Activated T-helper 1 cell treated with Interleukin-2 at 50 U/mL for 16 hours (primary cell): ENCODE measurements at places on chromosomes 1 and 21.
A peak's percentile ranks its signal among the peaks of the same experiment; 100 is the strongest.

DNA sequence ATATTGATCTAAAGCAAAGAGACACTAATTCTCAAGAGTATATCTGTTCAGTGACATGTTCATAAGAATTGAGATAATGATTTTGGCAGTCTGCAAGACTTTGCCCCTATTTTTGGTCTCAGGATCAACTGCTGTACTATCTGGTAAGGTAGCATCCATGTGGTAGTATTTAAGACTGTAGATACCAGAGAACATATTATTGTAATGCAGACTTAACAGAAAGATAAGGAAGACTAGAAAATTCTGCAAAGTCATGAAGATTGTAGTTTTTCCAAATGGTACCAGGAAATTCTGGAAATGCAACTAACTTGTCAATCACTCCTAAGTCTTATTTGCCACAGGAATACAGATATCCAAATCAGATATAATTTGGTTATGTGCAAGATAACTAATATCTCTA, 35.1 kb downstream of the RNF2 start:
- no peak for DNase-seq

DNA sequence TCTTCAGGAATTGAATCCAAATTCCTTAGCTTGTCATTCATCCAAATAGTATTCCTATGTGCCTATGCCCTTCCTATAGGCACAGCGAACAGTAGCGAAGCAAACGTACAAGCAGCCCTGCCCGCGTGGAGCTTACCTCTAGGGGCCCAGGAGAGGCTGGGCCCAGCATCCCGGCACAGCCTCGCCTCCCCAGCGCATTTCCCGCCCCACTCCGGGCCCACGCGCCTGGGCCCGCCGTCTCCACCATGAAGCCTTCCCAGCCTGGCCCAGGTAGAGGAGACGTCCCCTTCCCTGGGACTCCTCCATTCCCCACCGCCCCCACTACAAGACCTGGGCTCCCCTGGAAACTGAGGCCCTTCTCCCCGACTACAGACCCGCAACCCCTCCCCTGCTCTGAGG, 245 bp upstream of the TMEM269 start:
- no peak for DNase-seq

DNA sequence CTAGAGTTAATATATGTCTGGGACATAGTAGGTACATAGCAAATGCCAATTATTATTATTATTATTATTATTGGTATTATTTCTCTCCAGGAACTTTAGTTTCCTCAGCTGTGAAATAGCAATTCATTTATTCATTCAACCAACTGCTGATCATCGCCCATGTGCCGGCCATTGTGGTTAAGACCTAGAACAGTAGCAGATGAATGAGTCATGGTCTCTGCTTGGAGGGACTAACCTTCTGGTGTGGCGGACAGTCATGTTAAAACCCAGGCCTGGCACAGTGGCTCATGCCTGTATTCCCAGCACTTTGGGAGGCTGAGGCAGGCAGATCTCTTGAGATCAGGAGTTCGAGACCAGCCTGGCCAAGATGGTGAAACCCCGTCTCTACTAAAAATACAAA, 23.8 kb upstream of the LDLRAP1 start:
- no peak for DNase-seq

- no peak for DNase-seq
Measured at GRCh38 chr1:47367651-47368050, 34.1 kb downstream of the CMPK1 start.

GRCh38 chr1:203453616-203454015, 22.0 kb upstream of the PRELP start:
- DNase-seq = no peak

GRCh38 chr1:99650030-99650429, 4.1 kb downstream of the PALMD start:
- no peak for DNase-seq

GRCh38 chr21:45488931-45489721, 53.1 kb downstream of the SLC19A1 start:
- no peak for DNase-seq

- DNase-seq = no peak
Measured at GRCh38 chr21:30628109-30628508, 6.9 kb upstream of the KRTAP20-2 start.

DNA sequence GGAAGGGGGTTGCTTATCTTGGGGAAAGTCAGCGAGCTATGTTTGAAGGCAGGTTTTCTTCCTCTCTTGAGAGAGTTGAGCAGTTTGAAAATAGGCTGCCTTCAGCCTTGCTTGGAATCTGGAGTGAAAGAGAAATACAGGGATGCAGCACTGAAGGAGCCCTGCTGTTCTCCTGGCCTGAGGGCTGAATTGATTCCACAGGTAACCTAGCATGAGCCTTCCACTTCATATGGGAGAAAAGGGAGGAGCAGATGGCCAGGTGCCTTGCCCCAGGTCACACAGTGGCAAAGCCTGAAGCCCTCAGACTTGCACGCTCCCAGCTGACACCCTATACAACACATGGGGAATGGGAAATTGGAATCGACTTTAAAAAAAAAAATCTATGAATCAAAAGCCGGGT, 88.0 kb upstream of the WLS start:
- DNase-seq = no peak

DNA sequence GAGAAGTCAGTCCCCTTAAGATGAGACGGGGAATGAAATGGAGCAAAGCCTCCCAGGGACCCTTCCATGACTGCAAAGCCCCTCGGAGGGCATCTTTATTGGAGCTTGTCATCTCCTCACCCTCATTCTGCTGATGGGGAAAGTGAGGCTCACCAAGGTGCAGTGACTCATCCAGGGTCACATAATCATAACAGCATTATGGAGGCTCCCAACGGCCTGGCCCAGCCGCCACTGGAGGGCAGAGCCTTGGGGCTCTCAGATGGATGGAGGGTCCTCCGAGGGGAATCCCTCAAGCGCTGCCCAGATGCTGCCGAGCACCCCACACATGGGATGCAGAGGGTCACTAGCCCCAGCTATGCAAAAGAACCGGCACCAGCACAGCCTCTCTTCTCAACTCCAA, 18.9 kb downstream of the IFFO2 start:
- no peak for DNase-seq

- DNase-seq = no peak
Measured at GRCh38 chr21:45570826-45571601, 28.8 kb upstream of the SLC19A1 start.

DNA sequence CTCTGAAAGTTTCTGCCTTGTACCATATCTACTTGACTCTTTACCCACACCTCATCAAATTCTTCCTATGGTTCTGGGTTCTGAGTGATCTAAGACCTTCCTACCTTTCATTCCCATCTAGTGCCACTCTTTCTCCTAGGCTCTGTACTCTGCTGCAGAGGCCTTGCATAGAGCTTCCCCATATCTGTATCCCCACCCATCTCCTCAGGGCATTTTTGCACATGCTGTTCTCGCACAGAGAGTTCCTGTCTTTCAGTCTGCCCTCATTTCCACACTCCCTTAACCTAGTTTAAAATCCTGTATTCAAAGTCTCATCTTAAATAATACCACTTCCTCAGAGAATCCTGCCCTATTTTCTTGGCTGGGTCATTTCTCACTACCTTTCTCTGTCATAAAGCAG, 114.8 kb downstream of the HMCN1 start:
- DNase-seq = no peak

DNA sequence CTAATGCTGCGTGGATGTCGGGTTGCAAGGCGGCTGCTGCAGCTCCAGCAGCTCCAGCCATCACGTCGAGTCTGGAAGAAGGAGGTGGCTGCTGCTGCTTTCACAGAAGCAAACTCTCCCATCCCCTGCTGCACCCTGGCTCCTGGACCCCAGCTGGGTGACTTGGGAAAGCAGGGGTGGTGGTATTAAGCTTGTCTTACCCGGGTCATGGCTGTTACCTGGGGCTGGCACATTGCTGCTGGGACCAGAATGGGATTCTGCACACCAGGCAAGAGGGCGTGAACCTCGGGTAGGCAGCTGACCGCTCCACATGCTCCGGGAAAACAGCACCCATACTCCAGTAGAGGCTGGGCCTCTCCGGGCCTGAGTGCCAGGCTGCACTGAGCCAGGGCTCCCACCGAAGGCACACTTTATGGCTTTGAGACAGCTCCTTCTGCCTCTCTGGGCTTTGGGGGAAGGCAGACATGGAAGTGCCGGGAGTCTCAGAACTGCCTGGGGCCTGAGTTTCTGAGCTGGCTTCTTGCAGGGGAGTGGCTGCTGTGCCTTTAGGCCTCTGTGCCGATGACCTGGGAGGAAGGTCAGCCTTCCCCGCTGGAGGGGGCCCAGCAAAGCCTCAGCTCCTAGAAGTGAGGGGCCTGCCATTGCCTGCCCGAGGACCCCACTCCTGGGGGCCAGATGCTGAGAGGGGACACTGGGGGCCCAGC, 1.2 kb downstream of the SMIM1 start:
- no peak for DNase-seq

DNA sequence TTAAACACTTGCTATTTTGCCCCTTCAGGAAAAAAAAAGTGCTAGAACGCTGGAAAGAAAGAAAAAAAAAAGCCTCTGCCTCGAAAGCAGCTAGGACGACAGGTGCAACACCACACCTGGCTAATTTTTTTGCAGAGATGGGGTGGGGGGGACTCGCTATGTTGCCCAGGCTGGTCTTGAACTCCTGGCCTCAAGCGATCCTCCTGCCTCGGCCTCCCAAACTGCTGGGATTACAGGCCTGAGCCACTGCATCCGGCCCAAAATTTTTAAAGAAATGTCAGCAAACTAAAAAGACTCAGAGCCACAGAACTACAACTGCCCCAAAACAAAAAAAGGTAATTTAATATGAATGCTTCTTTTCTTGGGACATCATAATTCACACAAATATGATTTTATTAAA, 1.4 kb downstream of the DOCK7 start:
- DNase-seq = no peak

DNA sequence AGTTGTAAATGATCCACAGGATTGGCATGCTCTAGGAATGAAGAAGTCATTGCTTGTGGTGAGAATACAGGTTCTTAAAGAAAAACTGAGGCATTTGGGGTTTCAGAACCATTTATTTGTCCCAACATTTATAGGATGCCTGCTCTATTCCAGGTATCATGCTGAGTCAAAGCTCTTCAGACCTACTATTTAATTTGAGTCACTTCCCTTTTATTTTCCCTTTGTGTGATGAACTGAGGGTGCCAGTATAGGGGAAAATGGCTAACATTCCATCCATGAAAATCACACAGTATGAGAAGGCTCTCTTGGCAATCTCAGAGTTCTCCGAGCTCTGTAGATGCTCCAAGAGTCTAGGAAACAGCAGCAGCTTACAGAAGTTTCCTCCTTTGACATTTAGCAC, 110.4 kb downstream of the RNF220 start:
- no peak for DNase-seq

- DNase-seq = no peak
Measured at GRCh38 chr1:96997717-96998116, 276.1 kb downstream of the PTBP2 start.

DNA sequence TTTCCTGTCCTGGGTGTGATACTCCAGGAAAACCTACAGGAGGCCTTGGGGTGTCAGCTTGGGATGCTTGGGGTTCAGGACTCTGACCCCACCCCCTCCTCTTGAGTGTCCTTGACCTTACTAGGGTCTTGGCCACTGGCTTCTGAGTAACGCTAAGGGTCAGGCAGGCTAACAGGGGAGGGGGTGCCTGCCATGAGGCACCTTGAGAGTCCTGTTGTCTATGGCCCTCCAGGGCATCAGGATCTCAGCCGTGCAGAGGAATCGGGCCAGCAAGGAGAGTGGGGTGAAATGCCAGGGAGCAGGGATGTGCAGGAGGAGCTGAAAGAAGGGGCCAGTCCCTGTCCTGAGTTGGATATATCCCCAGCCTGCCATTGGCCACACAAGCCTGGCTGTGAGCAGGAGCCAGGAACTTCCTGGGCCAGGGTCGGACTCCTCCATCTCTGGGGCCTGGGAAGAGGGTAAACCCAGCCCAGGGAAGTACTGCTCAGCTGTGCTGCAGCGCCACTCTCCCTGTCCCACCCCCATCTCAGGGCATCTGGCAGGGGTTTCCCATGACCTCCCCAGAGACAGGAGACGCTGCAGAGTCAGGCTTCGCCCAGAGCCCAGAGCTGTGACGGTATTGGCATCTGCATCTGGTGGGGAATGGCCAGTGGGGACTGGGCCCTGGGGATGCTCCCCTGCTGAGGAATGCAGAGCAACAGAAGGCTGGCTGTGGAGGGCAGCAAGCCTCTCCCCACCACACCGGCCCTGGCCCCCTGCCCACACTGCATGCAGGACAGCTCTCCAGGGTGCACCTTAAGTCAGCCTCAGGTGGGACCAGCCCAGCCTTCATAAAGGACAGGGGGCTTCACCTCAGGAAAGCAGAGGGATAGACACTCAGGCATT, 6.3 kb downstream of the KIF21B start:
- no peak for DNase-seq

GRCh38 chr1:19208710-19209438, 1.2 kb downstream of the UBR4 start:
- no peak for DNase-seq

GRCh38 chr1:21302747-21303715, 12.8 kb upstream of the ECE1 start:
- DNase-seq = no peak

DNA sequence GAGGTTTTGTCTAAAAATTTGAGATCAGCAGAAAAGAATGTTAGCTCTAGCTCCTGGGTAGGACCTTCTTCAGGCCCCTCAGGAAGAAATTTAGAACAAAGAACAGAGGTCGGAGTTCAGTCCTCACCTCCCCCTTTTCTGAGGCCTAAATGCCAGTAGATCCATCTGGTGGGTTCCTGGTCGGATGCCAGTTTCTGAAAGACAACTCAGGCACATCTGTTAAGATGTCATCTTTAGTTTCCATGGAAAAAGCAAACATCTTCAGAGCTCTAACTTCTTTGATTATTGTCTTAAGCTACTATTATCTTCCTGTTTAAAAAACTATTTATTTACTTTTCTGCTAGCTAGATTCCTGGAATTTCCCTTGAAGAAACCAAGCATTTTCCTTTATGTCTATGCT, 37.1 kb upstream of the USP25 start:
- DNase-seq = no peak

DNA sequence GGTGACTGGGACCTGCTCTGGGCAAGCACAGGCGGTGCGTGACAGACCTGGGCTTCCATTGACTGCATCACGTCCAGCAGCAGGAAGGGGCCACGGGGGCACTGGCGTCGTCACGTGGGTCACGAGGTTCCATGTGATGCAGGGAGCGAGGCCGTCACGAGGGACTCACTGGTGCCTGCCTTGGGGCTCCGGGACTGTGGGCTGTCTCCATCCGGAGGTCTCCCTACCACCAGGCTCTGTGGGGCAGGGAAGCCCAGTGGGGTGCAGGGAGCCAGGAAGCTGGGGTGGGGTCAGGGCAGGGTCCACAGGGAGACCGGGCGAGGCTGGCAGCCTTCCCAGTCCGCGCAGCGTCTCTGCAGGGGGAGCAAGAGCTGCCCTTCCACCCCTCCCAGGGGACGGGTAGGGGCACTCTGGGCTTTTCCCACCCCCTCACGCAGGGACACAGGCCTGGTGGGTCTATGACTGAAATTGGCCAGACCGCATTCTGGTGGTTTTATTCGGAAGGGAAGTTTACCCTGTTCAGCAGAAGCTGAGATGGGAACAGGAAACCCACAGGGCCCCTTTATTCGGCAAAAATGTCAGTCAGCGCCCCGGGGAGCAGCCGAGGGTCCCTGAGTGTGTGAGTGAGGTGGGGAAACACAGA, 416 bp upstream of the TNFRSF14 start:
- peak; percentile 51 for DNase-seq

GRCh38 chr21:26385721-26386120, 187.4 kb downstream of the CYYR1 start:
- no peak for DNase-seq

GRCh38 chr1:39639305-39640130, at the start of gene HEYL:
HEYL (minus strand) TSS chr1:39639643; CDS start chr1:39639625, 18 bp downstream.
- DNase-seq = peak; percentile 40
